Activated naive CD4-positive, alpha-beta T cell treated with Interleukin-2 at 50 U/mL for 16 hours (primary cell): ENCODE measurements at places on chromosomes 6 and 20.

DNA sequence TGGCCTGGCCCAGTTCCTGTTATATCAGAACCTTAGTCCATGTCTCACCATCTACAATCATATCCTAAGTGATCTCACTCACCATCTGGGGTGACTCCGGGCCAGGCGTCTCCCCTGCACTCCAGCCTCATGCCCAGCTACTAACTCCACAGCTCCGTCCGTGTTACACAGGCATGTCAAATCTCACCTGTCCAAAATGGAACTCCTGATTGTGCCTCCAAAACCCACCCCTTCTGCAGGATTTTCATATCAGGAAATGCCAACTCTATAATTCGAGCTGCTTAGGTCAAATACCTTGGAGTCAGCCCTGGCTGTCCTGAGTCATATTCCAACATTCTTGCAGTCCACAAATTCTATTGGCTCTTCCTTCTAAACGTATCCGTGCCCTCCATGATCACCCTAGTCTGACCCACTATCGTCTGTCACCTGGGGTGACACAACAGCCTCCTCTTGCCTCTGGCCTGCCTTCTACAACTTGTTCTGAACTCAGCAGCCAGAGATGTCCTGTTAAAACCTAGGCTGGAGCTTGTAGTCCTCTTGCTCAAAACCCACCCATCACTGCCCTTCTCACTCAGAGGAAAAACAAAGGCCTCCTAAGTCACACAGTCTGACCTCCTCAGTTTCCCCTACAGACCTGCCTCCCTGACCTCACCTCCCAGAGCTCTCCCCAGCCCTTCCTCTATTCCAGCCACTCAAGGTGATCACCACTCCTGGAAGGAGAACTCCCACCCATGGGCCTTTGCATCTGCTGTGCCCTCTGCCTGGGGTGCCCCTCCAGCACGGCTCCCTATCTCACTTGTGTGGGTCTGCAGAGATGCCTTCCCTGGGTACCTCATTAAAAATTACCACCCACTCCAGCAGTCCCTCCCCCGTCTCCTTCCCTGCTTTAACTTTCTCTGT is 85.3 kb upstream of the SIRPA start:
- DNase-seq: no peak

DNA sequence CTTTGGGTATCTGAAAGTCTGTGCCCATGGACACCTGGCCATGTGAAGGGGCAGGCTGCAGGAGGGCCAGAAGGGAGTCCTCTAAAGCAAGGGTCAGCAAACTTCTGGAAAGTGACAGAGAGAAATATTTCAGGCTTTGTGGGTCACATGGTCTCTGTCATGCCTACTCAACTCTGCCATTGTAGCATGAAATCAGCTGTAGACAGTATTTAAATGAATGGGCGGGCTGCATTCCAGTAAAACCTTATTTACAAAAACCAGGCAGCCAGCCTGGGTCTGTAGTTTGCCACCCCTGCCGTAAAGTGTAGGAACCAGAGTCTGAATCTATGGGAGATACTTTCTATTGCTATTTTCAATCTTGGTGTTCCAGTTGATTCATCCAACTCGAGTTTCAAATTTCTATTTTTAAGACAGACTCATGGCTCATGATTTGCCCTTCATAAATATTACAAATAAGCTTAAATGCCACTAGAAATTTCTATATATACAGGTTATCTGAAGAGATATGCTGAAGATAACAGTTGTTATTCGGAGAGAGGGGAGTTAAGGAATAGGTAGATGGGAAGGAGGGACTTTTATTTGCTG is 19.0 kb upstream of the ADGRF4 start:
- DNase-seq: no peak

DNA sequence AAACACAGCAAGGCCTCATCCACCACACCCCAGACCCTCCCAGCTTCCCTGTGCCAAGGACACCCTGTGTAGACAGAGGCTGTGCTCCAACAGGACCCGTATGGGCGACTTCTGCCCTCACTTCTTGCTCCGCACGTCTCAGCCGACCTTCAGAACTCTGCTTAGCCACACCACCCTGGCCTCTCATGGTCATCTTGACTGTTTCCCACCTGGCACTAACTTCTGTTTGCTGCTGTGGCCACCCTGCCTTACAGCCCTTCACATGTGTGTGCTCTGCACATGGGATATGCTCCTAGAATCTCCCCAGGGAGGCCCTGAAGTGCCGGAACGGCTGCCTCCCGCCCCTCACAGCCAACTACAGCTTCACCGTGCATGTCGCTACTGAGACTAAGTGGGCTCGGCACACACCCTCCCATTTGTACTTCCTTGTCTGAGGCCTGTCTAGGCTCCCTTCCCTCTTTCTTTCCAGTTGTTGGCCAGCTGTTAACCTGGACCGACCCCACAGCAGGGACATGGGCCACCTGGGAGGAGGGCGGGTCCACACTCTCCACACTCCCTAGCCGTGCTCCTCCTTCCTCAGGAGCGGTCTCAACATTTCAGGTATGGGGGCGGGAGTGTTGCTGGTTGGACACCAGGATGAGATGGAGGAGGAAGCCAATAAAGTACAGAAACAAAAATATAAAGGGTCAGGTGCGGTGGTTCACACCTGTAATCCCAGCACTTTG is 69.6 kb downstream of the PYGB start:
- DNase-seq: peak; percentile 0

GRCh38 chr20:43255877-43256276 is 66.2 kb upstream of the PTPRT start:
- DNase-seq: no peak

DNA sequence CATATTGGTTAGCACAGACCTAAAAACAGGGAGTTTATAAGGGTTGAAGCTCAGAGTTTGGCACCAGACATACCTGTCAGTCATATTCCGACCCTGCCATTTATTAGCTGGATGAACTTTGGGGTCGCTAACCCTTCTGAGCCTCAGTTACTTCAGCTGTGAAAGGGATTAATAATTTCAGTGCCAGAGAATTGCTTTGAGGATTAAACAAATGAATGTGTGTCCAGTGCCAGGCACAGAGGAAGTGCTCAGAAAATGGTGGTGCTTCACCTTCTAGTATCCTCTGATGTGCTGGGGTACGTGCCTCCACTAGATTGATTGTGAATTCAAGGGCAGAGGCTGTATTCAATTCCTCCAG is 4.1 kb upstream of the EPB41L1 start:
- DNase-seq: no peak

- no peak for DNase-seq
Observed at GRCh38 chr6:12748411-12748810, 31.8 kb downstream of the PHACTR1 start.

DNA sequence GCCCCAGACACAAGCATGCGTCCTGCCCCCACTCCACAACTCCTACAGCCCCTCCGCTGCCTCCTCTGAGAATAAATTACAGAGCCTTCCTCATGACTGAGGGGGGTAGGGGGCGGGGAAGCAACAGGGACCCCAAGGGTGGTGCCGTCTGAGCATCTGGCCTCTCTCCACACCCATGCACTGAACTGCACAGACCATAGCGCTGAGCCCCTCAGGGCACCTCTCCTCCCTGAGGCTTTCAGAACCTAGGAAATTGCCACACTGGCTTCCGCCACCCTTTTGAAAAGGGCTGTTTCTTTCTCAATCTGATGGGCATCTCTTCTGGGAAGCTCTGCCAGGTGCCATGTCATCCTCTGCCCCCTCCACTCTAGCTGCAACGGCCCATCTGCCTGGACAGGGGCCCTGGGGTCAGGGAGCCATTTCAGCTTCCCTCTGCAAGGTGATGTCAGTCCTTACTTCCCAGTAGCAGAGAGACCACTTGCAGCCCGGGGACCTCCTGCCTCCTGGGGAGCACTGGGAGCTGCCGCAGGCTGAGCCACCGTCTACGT is 2.5 kb downstream of the CST7 start:
- no peak for DNase-seq

- no peak for DNase-seq
Observed at GRCh38 chr20:20289331-20289730, 78.6 kb upstream of the INSM1 start.

DNA sequence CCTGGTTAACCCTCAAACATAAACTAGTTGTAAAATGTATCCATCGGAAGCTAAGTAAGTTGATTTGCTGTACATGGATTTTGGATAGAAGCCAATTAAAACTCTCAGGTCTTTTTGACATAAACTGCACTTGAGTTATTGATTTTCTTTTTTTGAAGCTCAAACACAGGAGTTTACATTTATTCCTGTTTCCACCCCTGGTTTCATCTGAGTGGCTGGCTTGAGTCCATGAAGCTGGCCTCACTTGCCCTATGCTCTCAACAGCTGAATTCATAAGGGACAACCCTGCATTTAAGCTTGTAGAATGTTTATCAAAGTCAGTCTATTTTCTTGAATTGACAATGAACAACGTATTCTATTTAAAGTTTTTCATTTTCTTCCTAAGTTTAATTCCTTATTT is 58.1 kb upstream of the PLEKHG1 start:
- DNase-seq: no peak

- no peak for DNase-seq
Observed at GRCh38 chr6:116405138-116405537, 34.4 kb downstream of the DSE start.

DNA sequence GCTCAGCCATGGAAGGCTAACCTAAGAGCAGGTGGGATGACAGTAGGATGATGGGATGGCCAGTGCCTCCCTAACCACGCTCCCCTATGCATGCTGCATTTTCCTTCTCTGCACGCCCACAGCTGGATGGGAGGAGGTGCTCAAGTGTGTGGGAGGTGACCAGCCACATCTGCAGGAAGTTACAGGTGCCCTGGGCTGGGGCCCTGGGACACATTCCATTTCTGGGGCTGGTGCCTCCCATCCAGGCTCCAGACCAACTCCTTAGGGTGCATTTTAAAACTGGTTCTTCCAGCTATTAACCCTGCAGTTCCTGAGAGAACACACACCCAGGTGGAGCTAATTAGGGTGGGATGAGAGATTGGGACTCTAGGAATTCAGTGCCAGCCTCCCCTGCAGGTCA is 135.3 kb upstream of the ARMC2 start:
- DNase-seq: no peak

DNA sequence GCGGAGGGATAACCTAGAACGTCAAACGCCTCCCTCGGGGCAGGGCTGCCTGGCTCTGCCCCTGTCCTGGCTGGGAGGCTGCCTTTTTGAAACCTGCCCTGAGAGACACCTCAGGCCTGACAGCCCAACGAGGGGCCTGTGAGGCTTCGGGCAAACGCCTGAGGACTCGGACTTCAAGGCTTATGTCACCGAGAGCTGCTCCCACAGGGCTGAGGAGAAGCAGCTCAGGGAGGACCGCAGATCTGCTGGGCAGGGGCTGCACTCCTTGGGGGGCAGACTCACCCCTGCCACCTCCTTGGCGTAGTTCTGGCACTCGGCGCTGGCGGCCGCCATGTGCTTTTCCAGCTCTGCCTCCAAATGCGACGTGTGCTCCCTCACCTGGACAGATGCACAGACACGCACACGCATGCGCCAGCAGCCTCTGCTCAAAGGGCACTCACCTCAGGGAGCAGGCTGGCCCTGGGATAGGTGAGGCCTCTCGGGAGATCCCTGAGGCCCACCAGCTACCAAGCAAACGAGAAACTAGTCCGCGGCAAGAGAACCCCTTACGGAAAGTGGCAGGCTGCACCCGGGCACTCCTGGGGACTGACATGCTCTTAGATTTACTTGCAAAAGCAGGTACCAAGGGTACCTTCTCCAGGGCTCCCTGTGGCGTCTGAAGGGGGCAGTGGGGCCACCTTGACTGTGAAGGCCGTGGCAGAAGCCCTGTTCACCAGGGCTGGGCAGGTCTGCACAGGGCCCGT is 49.6 kb downstream of the DSTN start:
- peak; percentile 0 for DNase-seq

DNA sequence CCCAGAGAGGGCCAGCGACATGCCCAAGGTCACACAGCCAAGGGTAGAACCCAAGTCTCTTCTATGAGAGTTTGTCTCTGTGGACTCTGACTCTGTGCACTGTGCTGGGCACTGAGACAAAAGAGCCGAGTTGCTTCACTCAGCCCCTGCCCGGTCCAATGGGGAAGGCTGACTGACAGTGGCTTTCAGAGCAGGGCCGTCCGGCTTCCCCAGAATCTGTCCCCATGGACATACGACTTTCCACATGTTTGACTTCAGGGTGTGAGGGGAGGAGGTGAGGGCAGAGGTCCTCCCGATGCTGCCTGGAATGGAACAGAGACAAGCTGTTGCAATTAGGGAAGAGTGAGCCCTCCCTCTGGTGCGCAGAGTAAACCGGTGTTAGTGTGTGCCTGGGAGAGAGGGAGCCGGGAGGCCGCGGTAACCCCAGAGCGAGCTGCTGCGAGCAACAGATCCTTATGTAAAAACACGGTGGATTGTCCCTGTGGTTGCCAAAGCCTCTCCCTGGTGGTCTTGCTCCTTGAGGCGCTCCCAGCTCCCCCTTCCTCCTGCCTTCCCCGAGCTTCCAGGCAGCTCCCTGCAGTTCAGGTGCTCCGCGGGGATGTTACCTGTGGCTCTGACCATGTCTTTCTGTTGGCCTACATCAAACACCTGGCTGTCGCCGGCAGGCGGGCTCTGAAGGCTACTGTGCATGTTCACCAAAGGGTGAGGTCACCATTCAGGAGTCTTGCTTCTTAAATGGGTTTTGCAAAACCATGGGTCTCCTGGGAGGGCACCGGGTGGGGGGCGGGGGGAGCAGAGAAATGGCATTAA is 672 bp downstream of the SIRPA start:
- DNase-seq: no peak

- DNase-seq: no peak
Observed at GRCh38 chr6:119476554-119476953, 127.0 kb upstream of the MAN1A1 start.

DNA sequence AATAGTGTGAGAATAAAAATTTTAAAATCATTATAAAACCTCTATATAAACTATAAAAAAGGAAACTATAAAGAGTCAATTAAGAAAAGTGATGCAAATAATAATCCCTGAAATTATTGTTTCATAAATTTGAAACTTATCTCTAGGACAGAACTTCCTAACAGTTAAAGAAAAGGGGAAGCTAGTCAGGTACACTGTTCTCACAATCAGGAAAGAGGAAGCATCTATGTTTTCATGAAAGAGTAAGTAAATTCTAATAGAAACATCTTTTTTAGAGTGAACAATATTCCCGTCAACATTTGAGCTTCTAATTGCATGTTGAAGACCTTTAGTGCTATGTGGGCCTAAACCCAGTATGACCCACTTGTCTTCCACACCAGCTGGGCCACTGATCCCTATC is 1.2 kb upstream of the ADGRF1 start:
- DNase-seq: no peak

- DNase-seq: no peak
Observed at GRCh38 chr6:127841811-127842210, 59.0 kb downstream of the THEMIS start.

GRCh38 chr20:56060486-56060885 is 55.2 kb upstream of the CBLN4 start:
- DNase-seq: no peak

GRCh38 chr20:17617868-17618672 is 48.2 kb downstream of the DSTN start:
- DNase-seq: no peak

DNA sequence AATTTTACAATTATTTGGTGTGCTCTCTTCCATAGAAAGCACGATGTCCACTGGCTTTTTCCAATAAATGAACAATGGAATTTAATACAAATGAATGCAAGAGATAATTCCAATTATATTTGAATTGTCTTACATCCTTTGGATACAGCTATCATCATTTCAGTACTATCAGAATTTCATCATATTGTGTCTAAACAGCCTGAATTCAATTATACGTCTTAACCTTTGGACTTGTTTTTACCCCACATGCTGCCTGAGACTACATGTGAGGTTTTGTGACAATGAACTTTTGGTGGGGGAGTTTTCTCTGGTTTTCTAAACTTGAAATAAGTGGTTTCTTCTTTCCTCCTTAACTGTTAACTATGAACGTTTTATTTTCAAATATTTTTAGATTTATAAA is 1176.0 kb downstream of the EPHA7 start:
- no peak for DNase-seq

GRCh38 chr6:33766921-33767907 is 20.5 kb upstream of the IP6K3 start:
- no peak for DNase-seq
